CD4-positive, alpha-beta T cell (primary cell): ENCODE measurements at places on chromosomes 16 and 17.
A peak's percentile ranks its signal among the peaks of the same experiment; 100 is the strongest.

DNA sequence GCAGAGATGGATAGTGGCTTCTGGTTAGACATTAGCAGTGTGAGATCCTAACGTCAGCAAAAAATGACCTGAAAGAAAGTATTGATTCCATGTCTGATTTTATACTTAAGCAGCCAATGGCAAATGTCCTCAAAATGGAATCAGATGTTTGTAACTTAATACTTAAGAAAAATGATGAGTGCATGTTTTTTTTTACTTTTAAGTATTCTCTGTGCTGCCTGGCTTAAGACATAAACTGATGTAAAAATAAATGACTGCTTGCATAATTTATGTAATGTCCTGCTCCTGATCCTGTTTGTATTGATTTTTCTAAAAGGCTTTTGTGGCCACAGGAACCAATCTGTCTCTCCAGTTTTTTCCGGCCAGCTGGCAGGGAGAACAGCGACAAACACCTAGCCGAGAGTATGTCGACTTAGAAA lies 7.4 kb downstream of the CBFB start:
- no peak for DNase-seq

GRCh38 chr16:2054543-2055245 lies 6.9 kb downstream of the TSC2 start:
- no peak for DNase-seq

- DNase-seq = no peak
These were observed 7.3 kb upstream of the SMIM5 start for GRCh38 chr17:75625813-75626486.

GRCh38 chr17:32142857-32143526 lies 690 bp downstream of the RHOT1 start:
- DNase-seq = no peak

DNA sequence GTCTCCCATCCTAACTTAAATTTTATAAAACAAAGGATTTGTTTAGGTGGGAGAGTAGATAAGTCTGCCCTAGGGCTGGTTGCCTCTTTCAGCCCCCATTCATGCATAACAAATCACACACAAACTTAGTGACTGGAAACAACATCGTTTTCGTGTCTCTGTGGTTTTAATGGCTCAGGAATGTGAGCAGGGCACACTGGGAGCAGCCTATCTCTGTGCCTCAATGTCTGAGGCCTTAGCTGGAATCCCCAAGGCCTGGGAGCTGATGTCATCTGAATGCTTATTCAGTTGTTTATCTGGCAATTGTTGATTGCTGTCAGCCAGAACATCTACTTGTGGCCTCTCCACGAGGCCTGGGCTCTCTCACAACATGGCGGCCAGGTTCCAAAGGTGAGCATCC lies 101.9 kb upstream of the HSBP1 start:
- no peak for DNase-seq

- no peak for DNase-seq
These were observed 32.8 kb downstream of the LDHD start for GRCh38 chr16:75083813-75084212.

DNA sequence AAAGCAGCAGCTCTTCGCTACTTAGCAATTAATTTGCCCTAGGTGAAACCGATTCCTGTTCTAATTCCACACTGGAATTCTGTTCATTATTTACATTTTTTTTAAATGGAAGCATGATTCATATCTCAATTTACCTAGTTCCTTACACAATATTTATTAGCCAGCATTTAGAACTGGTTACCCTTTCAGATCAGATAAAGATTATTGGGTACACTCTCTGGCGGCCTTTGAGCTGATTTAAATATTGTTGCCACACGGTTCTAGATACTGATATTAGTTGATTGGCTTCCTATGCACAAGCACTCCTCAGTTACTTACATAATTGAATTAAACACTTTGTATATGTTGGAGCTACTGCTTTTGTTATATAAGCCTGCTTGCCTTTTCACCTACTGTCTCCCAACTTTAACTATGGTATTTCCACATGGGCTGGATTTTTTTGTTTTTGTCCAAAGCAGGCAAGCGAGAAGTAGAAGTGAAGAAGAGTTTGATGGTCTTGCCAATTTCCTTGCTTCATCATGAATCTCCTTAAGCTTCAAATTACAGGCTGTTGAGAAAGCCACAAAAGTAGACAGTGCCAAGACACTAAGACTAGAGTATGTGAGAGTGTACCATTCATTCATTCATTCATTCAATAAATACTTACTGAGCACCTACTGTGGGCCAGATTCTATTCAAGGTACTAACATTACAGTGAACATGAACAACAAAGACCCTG lies 3.9 kb upstream of the ALDH3A2 start:
- no peak for DNase-seq

GRCh38 chr16:56824331-56824730 lies 40.7 kb upstream of the SLC12A3 start:
- DNase-seq = no peak

DNA sequence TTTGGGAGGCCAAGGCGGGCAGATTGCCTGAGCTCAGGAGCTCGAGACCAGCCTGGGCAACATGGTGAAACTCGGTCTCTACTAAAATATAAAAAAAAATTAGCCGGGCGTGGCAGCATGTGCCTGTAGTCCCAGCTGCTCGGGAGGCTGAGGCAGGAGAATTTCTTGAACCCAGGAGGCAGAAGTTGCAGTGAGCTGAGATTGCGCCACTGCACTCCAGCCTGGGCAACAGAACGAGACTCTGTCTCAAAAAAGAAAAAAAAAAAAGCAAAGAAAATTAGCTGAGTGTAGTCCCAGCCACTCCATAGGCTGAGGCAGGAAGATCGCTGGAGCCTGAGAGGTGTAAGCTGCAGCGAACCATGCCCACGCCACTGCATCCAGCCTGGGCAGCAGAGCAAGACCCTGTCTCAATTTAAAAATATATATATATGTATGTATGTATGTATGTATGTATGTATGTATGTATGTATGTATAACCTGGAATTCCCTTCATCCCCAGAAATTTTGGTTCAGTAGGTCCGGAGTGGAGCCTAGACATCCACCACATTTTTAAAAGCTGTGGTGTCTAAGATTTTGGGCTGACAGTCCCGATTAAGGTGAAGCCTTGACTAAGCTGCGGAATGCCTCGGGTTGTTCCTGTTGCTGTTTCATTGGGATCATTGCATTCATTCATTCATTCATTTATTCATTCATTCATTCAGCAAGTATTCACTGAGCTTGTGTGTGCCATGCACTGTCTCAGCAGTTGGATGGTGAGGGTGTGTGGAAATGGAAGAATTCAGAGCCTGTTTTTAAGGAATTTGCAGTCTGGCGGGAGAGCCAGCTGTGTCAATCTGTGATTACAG lies 25.9 kb downstream of the TMEM94 start:
- DNase-seq = no peak

DNA sequence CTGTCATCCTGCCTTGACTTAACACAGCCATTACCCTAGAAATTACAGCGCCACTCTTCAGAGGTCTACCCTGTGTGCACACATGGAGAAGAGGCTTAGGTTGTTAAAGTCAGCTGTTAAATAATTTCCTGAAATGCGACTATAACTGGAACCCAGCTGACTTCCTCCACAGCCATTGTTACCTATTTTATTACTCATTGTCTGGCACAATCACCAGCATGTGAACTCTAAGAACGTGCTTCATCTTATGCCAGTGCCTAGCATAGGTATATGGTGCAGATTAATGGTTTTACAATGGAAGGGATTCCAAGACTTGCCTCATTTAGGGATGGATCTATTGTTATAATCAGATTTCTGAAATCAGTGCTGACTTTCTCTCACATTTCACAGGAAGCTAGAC lies 11.9 kb downstream of the RDM1 start:
- DNase-seq = no peak

DNA sequence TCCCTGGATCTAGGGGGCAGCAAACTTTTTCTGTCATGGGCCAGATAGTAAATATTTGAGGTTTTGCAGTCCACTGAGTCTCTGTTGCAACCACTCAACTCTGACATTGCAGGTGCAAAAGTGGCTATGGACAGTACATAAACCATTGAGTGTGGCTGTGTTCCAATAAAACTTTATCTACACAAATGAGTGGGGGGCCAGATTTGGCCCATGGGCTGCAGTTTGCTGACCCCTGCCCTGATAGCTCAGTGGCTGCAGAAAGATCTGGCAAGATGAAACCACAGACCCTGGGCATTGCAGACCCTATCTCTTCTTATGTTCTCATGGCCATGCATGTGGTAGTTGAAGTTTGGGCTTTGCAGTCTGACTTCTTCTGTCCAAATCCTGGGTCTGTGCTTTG lies 440.5 kb downstream of the SLC39A11 start:
- no peak for DNase-seq

- DNase-seq = peak; percentile 41
These were observed 17.7 kb downstream of the KSR1 start for GRCh38 chr17:27473748-27474609.

DNA sequence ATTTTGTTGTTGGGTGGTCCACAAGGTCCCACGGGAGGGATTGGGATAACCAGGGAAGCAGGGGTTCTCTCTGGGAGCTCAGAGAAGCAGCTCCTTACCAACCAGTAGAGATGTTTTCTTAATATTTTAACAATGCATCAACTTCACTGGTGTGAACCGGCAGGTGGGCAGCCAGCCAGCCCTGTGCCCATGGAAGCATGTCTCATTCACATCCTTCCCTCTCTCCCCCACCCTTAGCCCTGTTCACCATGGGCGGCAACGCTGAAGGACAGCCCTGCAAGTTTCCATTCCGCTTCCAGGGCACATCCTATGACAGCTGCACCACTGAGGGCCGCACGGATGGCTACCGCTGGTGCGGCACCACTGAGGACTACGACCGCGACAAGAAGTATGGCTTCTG lies 9.3 kb downstream of the MMP2 start:
- no peak for DNase-seq

GRCh38 chr17:40647624-40648383 lies at the start of gene SMARCE1:
Gene SMARCE1, minus strand, starts transcription at chr17:40647818. Its CDS starts 2,016 bp downstream, at chr17:40645802.
- peak; percentile 87 for DNase-seq

- no peak for DNase-seq
These were observed 8.5 kb downstream of the CCL18 start for GRCh38 chr17:36072431-36073121.

GRCh38 chr17:17413821-17414220 lies 63.0 kb upstream of the MED9 start:
- no peak for DNase-seq
